ENCODE measurements at places on chromosomes 2 and 18. TPM values are rescaled to one million over a fixed set of nuclear protein-coding genes. Genes with fewer than 3 reads are reported as not detected.

DNA sequence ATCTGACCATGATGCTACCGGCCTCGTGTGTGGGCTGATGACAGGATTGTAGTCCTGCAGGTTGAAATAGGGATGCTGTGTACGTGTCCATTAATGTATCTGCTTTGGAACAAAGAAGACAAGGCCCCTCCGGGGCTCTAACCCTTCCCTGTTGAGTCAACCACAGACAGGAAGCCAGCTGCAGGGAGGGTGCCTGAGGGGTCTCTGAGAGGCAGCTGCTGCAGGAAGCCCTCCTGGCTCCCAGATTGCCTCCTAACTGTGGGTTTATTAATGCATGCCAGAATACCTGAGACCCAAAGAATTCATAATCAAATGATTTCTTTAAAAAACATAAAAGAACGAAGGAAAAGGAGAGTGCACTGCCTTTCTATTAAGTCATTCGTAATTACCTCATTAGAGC lies 140.4 kb downstream of the CELF4 start:
- DNase-seq = no peak

- no peak for DNase-seq
These were observed 217.7 kb downstream of the SH3RF3 start for GRCh38 chr2:109346601-109347228.

The MROH2A gene
- not detected for polyA plus RNA-seq

GRCh38 chr2:50648041-50648700 lies 383.8 kb downstream of the NRXN1 start:
- DNase-seq = no peak

DNA sequence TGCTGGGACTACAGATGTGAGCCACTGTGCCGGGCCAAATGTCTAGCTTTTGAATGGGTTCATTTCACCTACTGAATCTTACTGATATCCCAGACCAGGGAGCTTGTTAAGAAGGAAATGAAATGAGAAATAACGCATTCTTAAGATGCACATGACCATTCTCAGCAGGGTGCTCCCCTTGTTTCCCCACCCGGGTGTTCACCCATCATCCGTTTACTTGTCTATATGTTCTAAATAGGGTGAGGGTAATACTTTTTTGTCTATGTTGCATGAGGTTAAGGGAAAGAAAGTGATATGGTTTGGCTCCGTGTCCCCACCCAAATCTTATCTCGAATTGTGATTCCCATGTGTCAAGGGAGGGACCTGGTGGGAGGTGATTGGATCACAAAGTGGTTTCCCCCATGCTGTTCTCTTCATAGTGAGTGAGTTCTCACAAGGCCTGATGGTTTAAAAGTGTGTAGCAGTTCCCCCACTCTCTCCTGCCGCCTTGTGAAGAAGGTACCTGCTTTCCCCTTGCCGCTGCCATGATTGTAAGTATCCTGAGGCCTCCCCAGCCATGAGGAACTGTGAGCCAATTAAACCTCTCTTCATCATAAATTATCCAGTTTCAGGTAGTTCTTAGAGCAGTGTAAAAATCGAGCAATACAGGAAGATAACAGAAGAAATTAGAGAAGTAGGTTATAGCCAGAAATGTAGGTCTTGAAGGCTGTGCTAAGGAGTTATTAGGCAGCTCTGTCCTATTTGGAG lies 129.1 kb downstream of the DDX1 start:
- no peak for DNase-seq

GRCh38 chr18:48216639-48217257 lies 192.4 kb downstream of the ZBTB7C start:
- no peak for DNase-seq

DNA sequence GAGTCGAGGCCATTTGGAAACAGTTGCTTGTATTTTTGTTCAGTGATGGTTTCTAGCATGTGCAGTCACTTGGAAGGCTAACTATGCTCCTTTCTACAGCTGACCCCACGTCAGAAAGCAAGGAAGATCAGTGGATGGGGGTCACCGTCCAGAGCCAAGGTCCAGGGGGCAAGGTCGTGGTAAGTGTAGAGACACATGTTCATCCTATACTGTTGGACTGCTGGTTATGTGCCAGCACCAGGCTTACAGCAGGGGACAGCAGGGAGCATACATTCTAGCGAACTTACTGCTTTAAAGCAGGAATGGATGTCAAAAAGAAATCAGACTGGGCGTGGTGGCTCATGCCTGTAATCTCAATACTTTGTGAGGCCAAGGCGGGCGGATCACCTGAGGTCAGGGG lies 40.0 kb downstream of the ITGA6 start:
- DNase-seq = no peak

The DLGAP1 gene
- polyA plus RNA-seq = 17.0 TPM

GRCh38 chr18:62682371-62682770 lies 33.0 kb upstream of the PHLPP1 start:
- DNase-seq = peak; percentile 23

GRCh38 chr2:145744541-145745386 lies 1224.8 kb upstream of the ZEB2 start:
- no peak for DNase-seq

The SEMA4C gene
- 15.4 TPM for polyA plus RNA-seq

DNA sequence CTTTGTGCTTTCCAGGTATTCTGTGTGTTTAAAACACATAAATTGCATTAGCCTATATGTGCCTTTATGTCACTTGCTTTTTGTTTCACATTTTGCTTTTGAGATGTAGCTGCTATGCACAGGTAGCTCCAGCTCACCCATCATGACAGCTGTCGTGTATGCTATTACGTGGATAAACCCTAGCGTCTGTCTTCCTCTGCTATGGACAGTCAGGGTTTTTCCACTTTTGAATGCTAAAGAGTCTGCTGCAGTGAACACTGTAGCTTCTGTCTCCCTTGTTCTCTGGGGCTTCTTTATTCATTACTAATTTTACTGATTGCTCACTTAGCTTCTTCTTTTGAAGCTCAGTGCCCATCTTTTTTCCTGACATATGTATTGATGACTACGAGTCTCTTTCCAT lies 24.7 kb upstream of the MBP start:
- no peak for DNase-seq

GRCh38 chr2:171902840-171903420 lies 8.9 kb upstream of the SLC25A12 start:
- no peak for DNase-seq

The COL3A1 gene
- 0.31 TPM for polyA plus RNA-seq

DNA sequence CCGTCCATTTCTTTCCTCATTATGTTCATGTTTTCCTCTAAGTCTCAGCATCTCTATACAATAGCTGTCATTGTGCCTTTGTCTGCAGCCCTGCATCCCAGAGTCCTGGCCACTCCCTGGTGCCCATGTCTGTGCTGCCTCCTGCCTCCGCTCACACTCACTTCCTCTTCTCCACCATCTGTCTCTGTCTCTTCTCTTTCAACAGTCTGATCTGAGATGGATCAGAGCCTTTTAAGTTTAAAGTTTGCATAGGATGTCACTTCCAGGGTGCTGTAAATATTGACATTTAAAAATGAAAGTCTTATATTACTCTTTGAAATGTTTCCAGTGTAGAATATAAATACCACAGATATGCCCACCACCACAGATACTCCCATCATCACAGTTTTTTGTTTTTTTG lies 42.7 kb downstream of the UBE2F start:
- no peak for DNase-seq

The ALPI gene
- polyA plus RNA-seq = not detected

DNA sequence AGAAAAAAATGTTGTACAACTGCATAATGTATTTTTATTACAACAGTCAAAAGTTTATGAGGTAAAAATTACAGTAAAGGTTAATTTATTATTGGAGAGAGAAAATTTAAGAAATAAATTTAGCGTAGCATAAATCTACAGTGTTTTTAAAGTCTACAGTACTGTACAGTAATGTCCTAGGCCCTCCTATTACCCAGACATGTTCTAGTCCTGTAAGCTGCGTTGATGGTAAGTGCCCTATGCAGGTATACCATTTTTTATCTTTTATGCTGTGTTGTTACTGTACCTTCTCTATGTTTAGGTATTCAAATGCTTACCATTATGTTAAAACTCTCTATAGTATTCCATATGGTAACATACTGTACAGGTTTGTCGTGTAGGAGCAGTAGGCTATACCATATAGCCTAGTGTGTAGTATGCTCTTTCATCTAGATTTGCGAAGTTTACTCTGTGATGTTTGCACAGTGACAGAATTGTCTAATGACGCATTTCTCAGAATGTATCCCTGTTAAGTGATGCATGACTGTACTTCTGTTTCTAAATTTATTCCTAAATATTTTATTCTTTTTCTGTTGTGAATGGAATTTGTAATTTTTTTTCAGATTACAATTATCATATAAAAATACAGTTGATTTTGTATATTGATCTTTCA lies 24.5 kb downstream of the ABI2 start:
- no peak for DNase-seq

DNA sequence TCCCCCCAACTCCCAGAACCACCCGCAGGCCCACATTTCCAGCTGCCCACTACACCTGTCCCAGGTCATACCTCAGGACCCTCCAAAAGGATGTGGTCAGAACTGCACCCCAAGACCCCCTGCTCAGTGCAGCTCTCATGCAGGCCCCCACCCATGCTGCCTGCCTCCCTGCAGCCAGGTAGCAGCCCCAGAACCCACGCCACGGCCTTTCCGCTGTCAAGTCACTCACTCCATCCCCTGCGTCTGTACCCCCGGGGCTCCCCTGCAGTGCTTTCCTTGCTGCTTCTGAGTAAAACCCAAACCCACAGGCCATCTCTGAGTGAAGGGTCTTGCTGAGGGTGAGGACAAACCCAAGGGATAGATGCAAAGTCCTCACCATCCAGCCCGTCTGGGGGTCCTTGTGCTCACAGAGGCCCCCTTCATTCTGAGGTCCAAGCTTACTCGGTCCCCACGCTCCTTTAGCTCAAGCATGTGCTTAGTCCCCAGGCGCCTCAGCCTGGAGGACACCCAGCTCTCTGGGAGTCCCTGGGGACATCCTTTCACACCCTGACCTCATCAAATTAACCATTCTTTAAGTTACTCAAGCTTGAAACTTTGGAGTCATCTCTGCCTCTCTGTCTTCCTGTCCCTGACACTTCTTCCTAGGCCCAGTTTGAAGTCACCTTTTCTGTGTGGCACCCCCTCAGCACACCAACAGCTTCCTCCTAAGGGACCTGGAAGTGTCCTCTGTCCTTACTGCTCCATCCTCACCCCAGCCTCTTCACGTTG lies 130.1 kb downstream of the SMAD7 start:
- DNase-seq = no peak

- DNase-seq = peak; percentile 51
These were observed 47.1 kb downstream of the PLCL1 start for GRCh38 chr2:197851451-197851850.

DNA sequence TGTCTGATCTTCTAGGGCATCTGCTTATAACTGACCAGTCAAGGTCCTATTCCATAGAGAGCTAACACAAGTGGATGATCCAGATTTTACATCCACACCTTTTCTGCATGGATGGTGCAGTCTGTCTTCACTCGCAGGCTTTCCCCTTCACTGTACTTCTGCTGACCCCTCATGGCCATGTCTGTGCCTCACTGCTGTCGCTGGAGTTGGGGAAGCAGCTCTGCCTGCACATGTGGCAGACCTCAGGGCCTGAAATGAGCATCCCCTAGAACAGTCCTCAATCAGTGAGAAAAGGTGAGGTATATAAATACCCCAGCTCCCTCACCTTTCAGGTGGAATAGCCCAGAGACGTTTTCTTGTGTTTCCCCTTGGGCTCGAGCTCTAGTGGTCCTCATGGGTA lies 233.8 kb downstream of the ANKRD36B start:
- DNase-seq = peak; percentile 24

DNA sequence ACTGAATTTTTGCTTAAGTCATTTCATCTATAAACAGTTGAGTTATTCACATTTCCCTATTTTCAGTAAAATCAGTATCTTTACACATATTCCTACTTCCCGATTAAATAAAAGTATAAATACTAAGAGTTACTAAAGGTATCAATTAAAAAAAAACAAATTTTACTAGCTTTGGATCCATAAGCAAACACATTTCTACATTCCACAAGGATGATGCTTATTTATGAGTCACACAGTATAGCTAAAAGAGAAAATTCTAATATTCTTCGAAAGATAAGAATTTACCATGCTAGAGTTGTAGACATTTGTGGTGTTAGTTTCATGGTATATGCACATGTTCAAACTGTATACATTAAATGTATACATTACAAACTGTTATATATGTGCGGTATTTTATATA lies 23.7 kb downstream of the PGAP1 start:
- DNase-seq = no peak

DNA sequence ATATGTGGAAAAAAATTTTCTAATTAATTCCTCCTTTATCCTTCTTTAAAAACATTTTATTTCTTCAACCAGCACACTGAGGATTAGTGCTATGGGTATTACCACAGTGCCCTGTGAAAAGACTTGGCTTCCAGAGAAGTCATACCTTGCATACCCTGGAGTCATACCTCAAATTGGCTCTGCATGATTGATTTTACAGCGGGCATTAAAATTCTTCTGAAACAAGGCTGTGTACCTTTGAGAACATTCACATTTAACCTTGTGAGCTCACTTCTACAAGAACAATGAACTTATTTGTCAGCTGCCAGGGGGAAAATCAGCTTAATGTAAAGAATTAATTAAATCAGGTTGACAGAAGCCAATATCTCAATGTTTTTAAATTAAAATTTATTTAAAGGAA lies 44.6 kb downstream of the SLC35F5 start:
- no peak for DNase-seq

DNA sequence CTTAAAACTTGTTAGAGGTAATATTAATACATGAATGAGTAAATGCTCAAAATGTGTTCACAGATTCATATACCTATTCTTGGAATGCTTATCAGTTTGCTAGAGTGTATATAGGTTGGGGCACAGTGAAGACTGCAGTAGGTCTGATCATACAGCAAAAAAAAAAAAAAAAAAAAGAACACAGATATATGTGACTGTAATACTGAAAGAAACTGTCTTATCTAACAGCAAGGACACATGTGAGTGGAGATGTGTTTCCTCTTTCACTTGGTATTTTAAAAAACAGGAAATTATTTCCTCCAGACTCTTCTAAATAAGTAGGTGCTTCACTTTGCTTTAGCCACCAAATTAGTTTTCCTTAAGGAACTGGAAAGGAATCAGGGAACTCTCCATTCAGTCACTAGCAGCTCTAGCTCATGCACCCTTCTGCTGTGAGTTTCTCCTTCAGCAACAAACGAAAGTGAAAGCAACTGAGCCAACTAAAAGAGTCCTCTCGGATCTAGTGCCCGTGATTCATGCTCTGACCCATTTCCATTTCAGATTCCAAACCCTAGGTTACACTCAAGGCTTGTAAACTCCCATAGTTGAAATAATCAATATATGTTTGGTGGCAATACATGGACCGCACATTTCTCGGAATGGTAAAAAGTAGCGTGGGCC lies 98.5 kb downstream of the DSEL start:
- no peak for DNase-seq
